Fibroblast of the aortic adventitia (primary cell): ENCODE measurements at places on chromosomes 12 and 14.
A peak's percentile ranks its signal among the peaks of the same experiment; 100 is the strongest.

DNA sequence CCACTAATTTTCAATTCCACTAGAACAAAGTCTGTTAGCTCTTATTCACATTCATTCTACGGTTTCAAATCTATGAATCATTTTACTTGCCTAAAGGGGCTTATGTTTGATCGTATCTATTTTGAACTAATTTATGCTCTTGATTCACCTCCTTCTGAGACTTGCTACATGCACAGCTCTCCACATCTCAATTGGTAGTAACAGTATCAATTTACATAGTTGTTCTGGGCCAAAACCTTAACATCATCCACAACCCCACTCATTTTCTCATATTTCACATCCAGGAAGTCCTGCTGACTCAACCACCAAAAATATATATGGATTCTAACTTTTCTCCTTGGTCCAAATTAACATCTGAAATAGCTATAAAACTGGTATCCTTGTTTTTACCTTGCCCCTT lies 208.6 kb downstream of the RASSF9 start:
- DNase-seq = peak; percentile 75

DNA sequence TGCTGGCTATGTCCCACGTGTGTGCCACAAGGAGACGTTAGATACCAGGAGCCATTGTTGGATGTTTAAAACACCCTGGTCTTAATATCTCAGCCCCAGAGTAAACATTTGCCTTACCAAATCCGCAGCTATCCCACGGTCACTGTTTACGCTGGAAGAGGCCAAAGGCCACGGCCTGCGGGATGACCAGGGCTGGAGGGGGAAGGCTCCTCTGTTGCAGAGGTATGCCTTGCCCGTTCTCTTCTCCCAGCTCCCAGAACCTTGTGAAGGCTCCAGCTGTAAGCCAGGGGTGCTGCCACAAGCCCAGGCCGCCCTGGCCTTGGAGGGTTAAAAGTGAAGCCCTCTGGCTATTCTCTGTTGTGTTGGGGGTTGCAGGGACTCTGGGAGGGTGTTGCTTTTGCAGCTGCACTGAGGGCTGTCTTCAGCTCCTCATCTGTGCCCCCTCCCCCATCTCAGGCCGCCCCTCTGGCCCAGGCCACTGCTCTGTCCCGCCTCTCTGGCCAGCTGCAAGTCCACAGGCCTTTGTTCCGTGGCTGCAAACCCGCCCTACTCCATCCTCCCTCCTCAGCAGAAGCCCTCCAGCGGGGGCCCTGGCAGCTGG lies 2.5 kb downstream of the PLEKHG3 start:
- no peak for DNase-seq

GRCh38 chr12:94265539-94265938 lies 117.2 kb downstream of the PLXNC1 start:
- DNase-seq = peak; percentile 17

DNA sequence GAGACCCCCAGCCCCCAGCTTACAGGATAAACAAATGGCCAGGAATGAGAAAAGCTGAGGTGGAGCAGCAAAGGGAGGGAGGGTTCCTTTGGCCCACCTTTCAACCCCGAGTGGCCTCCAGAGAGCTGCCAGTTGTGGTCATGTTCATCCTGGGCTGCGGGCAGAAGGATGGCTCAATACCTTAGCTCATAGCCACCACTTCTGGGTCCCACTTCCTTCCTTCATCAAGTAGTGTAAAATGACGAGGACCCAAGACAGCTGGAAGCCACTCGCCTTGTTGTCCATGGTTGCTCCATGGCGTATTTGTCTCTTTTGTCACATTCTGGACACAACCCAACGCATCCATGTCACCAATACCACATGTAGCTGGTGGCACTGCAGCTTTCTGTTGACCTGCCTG lies 24.2 kb downstream of the CRACR2A start:
- no peak for DNase-seq

- DNase-seq = no peak
Observed at GRCh38 chr14:60346706-60347105, 97.7 kb downstream of the PPM1A start.

DNA sequence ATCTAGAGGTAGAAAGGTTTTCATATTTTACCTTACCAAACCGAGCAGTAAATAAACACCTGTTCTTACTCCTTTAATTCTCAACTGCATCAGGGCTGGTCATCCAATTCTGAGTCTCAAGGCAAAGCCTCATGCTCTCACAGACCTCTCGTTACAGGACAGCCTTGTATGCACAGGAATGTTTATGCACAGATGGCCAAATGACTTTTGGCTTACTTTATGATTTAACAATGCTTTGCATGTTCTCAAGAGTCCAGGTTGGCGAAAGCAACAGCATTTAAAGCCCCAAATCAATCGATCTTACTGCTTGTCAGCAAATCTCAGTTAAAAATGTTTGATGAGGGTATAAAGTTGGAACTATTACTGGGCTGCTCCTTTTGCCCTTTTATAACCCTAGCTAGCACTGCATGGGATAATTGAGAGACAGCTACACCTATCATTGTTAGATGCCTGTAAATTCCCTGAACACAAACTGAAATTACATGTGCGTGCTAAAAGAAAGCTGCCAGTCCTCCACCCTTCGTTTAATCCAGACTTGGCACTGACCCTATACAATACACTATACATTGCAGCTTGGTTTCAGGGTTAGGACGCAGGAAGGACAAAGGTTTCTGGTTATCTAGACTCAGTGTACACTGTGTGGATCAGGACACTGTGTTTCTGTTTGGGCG lies 63.6 kb downstream of the TMCC3 start:
- peak; percentile 63 for DNase-seq

GRCh38 chr12:46372544-46373300 lies at the start of gene SLC38A2:
Gene SLC38A2, minus strand, starts transcription at chr12:46372773. Its CDS starts 1,480 bp downstream, at chr12:46371293.
- DNase-seq = peak; percentile 92

DNA sequence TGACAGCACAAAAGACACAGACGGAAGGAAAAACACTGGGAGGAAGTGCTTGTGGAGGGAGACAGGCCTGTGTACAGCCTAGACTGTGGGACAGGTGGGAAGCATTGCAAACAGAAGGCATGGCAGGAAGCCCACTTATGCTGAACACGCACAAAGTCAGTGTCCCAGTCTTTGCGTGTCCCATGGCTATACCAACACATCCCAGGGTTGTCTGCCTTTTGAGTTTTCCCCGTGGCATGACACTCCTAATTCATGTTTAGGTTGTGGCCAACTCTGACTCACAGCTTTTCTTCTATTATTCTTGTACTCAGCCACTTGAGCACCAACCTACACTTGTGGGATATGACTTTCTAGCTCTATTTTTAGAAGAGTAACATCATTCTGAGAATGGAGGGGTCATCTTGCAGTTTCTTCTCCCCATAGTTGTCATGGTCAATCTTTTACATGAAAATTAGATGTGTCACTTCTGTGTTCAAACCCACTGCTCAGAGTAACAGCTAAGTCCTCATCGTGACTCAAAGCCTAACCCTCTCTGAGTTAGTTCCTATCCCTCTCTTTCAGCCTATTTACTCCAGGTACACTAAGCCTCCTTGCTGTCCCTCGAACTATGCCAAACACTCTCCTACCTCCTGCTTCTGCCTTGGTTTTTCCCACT lies 27.5 kb upstream of the JPH4 start:
- peak; percentile 3 for DNase-seq

DNA sequence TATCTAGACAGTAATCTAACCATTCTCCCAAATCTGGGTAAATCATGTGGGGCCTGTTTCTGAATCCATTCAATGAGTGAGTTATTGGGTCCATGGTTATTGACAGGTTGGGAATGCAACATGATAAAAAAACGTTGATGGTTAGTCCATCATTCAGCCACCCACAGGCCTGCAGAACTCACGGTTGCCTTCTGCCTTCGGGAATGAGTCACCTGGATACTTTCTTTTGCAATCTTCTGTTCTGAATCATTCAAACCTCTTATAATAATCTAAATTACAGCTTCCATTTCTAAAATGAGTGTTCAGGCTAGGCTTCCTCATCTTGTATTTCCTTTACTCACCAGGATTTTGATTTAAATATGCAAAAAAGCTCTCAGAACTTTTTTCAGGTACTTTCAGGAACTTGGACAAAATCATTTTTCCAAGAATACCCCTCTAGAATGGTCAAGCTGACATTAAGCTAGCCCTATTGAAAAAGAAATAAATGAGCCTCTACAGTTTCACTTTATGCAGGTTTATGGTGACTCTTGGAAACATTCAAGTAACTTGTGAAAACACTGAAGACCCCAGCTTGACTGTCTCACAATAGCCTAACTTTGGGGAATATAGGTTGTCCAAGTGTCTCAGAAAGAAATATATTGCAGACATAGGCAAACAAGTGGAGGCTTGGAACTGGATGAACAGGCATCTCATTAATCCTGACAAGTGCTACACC lies 94.4 kb downstream of the KCNK10 start:
- no peak for DNase-seq

DNA sequence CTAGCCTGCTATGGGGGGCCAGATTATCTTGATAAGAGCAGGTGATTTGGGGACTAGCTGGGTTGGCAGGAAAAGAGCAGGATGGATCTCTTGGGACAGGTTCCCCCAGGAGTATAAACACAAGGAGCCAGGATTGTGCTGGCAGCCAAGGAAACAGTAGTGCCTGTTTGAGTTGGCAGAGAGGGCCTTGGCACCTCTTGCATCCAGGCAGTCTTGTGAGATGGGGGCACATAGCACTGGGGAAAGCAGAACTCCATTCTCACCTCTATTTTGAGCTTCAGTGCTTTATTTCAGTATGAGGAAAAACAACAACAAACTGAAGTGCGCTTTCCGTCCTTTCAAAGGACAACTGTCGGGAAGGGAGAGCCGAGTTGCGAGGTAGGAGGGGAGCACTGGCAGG lies 9.4 kb upstream of the UNC119B start:
- no peak for DNase-seq

DNA sequence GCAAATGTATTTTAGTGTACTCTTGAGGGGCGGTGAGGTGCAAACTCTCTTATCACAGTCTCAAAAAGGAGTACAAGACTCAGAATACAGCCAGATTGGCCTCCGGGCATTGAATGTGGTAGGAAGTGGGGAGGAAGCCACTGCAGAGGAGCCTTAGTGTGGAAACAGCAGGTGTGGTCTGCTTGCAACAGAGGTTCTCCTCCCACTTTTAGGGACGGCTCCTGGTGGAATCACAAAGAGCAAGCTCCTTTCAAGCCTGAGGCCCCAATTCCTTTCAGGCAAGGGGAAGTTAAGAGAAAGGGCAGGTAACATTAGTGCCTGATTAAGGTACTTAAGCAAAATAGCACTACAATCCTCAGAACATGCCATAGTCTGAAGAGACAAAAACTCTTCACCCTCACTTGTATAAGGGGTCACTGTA lies 23.7 kb upstream of the SLC2A3 start:
- peak; percentile 15 for DNase-seq

DNA sequence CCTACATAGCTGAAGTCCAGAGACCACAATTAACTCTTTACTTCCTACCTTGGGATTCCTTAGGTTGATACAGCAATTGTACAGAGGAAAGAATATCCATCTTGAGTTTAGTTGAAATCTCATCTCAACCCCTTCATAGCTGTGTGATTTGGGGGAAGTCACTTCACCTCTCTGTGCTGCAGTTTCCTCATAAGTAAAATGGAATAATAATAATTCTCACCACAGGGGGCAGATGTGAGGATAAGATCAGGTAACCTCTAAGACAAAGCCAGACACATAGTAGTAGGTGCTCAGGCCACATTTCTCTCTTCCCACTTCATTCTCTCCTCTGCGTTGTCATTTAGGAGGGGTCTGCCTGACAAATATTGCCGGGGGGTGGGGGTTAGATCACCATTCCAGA lies 6.7 kb downstream of the FOXN4 start:
- no peak for DNase-seq

GRCh38 chr14:59199205-59199604 lies 10.7 kb downstream of the DAAM1 start:
- DNase-seq = no peak

GRCh38 chr14:59305836-59306555 lies 117.5 kb downstream of the DAAM1 start:
- peak; percentile 82 for DNase-seq

DNA sequence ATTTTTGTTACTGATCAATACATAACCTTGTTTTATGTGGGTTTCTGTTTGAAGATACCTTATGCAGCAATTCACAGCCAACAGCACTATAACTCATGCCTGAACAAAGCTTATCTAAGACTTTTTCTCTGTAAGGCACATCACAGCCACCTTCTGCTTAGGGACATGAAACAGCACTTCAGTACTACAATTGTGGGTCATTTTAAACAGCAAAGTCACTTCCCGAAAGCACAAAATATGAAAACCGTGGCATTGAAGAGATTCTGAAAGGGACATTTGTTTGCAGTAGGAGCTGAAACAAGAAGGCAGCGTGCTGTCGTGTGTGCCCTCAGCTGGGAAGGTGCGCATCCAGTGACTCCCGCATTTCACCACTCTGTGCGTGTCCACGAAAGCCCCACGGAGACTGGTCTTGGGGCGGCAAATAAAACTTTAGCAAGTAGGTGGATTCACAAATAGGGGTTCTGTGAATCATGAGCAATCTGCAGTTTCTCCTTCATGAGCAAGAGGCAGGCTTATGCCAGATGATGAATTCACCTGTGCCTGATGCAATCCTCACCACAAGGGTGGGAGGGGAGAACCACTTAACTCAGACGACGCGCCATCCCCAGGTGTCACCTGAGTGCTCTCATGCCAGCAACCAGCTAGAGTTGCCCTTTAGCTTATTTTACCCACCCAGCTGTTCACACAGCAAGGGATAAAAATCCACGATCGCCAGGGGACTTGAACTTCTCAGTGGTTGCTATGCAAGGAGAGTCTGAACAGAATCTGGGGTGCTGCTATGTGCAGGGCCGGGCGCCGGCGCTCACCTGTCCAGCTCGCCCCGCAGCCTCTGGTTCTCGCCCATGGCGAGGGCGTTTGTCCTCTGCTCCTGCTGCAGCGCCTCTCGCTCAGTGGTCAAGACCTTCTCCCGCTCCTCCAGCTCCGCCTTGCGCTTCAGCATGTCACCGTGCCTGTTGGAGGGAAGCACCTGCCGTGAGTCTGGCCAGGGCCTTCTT lies 54.9 kb upstream of the GPR68 start:
- no peak for DNase-seq

GRCh38 chr12:131980263-131980662 lies 30.5 kb downstream of the EP400 start:
- peak; percentile 14 for DNase-seq

DNA sequence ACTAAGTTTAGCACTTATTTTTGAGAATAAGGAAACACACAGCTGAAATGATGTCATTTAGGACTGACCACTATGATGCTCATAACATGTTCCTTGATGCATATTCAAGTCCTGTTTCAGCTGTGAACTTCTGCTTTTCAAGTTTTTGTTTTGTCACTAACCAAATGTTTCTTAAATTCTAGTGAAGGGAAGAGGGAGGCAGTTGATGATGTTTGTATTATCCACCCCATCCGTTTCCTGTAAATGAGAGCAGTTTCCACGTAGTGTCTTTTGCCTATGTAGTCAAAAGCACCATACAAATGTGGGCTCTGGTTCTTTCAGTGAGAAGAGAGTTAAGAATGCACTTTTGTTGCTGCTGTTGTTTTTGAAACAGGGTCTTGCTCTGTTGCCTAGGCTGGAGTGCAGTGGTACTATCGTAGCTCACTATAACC lies 491.8 kb downstream of the PCNX1 start:
- peak; percentile 15 for DNase-seq
